ENCODE measurements at places on chromosomes 4 and X.

GRCh38 chr4:113008716-113009115 is 40.7 kb upstream of the ANK2 start:
- DNase-seq: no peak

GRCh38 chr4:54840992-54841768 is 183.4 kb downstream of the KIT start:
- DNase-seq: no peak

GRCh38 chr4:725391-726234 is 20.0 kb downstream of the PCGF3 start:
- DNase-seq: no peak

- no peak for DNase-seq
Measured at GRCh38 chrX:130139474-130140201, 26.0 kb downstream of the AIFM1 start.

GRCh38 chr4:4394644-4395043 is 7.7 kb downstream of the NSG1 start:
- no peak for DNase-seq

DNA sequence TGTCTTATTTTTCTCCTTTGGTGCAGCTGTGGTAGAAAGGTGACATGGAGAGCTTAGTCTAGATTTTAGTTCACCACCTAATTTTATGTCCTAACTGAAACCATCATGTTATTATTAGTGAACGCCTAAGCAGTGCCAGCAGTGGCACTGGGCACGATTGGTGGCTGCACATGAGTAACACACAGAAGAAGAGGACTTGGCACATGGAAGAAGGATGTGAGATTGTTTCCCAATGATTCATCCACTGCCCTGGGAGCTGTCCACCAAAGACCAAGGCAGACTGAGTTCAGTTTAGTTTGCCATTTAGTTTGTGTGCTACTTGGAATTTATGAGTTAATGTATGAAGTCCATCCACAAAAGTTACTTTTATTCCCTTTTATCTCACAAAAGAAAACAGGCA is 68.1 kb upstream of the NAP1L5 start:
- DNase-seq: no peak

DNA sequence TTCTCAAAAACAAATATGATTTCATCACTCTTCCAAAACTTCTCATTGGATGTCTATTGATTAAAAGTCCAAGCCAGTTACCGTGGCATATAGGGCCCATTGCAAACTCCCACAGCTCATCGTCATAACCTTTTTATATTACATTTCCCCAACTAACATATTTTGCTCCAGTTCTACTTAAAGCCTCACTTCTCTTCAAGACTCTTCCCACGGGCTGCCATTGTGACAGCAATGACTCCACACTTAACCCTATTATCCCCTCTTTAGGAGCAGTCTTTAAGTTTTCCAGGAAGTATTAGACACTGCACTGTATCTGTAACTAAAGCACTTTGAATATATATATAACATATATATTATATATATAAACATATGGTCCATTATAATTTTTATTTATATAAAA is 44.5 kb downstream of the DTHD1 start:
- DNase-seq: no peak

GRCh38 chr4:85039526-85039925 is 73.0 kb upstream of the WDFY3 start:
- no peak for DNase-seq

- DNase-seq: no peak
Measured at GRCh38 chr4:141502755-141503154, 133.6 kb upstream of the IL15 start.

DNA sequence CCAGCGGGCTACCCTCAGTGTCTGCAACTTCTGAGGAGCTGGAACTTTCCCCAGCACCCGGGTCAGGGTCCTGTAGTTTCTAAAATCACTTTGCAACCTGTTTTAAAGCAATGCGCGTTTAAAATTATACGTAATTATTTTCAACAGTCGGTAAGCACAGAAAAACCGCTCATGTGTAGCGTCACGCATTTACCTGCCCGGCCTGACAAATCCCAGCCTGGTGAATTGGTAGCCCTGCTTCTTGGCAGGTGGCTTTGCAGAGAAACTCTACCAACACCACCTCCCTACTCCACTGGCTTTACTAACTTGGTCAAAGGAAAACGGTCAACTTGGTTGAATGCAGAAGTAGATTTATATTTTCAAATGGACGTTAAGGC is 640 bp downstream of the BANK1 start:
- DNase-seq: no peak

- no peak for DNase-seq
Measured at GRCh38 chrX:53831662-53832635, 145.4 kb upstream of the HUWE1 start.

DNA sequence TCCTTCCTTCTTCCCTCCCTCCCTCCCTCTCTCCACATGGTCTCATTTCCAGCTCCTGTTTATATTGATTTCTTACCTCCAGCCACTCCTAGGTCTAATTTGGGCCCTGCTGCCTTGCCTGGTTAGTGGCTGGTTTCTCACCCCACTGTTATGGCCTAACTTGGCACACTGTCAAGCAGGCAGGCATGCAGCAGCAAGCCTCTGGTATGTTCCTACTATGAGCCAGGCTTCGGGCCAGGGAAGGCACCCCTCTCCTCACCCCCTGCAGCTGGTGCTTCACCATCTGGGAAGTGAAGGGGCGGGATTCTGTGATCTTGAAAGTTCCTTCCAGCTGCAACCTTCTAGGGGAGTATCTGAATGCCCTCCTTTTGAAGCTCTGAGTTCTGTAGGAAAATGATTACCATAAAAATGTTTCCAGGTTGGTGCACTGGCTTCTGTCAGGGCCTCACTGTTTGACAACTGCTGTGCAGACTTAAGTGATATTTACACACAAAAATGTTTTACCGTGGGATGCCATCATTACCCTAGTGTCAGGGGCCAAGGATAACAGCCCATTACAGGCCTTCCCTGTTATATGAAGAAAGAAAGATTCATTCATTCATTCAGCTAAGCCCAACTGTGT is 10.1 kb upstream of the VMA21 start:
- no peak for DNase-seq

DNA sequence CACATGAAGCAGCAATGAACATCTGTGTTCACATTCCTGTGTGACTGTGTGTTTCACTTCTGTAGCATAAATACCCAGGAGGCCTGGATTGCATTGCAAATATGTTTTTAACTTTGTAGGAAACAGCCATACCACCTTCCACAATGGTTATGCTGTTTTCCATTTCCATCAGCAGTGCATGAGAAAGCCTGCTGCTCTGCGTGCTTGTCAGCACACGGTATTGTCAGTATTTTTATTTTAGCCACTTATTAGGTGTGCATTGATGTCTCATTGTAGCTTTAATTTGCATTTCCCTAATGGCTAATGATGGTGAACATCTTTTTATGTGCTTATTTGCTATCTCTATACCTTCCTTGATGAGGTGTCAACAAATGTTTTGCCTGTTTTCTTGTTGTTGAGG is 355.9 kb downstream of the TRIML1 start:
- DNase-seq: no peak

- DNase-seq: no peak
Measured at GRCh38 chrX:122115604-122116003, 1068.2 kb downstream of the GLUD2 start.

DNA sequence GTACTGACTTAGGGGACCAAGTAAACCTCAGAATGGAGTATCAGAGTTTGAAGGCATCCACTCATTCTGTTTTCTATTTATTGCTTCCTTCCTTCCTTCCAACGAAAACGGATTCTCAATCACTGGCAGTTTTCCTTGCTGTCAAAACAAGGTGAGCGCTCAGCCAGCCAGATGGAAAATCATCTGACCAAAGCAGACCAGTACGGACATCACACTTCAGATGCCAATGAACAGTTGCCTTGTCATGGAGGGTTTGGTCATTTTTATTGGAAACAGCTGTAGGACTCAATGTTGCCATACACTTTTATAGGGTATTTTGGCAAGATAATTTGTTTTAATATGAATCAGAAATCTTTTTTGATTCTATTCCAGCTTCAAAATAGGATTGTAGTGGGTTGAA is 16.6 kb downstream of the GEMIN8 start:
- no peak for DNase-seq

GRCh38 chr4:82046796-82047195 is 327.0 kb downstream of the HNRNPD start:
- DNase-seq: no peak

GRCh38 chr4:115165503-115165902 is 52.1 kb upstream of the NDST4 start:
- no peak for DNase-seq

DNA sequence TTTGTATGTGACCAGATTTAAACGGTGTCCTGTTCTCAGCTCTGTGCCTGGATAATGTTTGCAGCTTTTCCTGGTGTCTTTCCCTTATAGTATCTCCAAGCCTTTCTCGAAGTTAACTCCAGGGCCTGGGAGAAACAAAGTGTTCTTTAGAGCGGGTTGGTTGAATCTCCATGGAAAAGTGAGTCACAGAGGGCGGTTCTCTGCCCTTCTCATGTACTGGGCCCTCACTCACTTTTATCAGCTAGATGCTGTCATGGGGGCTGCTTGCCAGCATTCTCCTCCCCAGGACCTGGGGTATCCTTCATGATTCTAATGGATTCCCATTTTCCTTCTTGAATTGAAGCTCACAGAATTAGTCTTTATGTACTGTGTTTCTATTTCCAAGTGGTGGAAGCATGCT is 46.1 kb upstream of the MAGEC2 start:
- no peak for DNase-seq

DNA sequence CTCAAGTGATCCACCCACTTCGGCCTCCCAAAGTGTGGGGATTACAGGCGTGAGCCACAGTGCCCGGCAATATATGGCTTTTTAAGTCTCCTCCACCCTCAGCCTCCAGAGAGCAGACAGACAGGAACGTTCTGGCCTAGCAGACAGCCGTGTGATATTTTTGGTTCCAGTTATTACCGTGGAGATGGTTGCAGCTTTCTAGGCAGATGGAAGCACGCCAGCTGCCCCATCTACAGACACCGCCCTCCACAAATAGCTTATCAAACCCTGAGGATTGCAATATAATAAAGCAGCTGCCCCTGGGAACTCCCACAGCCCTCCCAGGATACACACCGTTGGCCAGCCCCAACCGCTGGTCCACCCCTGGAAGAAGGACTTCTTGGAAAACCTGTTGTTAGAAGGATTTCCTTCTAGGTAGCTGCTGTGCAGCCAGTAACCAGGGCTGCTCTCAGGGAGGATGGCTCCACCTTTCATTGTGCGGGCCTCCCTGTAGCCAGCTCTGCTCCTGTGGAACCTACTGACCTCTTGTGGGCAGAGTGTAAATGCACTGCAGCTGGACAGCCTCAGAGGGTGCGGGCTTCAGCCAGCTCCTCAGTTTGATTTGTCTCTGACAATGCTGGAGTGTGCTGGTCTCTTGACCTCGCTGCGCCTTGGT is 44.0 kb downstream of the SLC25A5 start:
- DNase-seq: no peak

- DNase-seq: no peak
Measured at GRCh38 chr4:173333658-173334084, 487 bp downstream of the HMGB2 start.

DNA sequence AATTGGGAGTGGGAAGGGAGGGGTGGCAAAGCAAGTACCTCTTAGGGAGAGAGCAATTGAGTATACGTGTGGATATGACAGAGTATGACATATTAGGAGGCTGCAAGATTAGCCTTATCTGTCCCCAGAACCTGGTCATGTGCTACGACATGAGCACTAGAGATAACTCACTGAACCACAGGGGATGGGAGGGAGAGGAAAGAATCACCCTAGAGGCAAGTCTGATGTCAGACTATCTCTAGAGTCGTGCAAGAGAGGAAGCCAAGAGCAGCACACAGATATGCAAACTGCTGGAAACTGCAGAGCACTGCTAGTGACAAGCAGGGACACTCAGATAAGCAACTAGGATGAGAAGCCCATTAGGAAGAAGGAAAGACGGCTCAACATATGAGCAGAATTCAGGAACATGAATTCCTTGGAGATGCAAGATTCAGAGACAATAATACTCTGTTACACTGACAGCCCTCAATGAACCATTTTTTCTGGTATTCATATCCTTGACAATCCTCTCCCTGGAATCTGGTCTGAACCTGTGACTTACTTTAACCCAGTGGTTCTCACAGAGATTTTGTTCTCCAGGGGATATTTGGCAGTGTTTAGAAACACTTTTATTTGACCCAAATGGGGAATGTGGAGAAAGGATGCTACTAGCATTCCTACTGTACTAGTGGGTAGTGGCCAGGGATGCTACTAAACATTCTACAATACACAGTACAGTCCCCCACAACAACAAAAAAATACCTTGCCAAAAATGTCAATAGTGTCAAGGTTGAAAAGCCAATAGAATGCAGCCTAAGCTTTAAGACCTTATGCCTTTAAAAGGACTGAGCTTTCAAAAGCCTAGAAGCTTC is 84.0 kb upstream of the BMP2K start:
- no peak for DNase-seq

DNA sequence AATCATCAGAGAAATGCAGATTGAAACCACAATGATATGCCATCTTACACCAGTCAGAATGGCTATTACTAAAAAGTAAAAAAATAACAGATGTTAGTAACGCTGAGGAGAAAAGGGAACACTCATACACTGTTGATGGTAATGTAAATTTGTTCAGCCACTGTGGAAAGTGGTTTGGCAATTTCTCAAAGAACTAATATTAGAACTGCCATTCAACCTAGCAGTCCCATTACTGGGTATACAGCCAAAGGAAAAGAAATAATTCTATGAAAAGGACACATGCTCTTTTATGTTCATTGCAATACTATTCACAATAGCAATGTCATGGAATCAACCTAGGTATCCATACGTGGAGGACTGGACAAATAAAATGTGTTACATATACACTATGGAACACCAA is 566.3 kb downstream of the STPG2 start:
- no peak for DNase-seq
